ENCODE measurements at places on chromosomes 5 and 9.

- no peak for DNase-seq
These were observed 68.2 kb upstream of the NR4A3 start for GRCh38 chr9:99753436-99753835.

- no peak for DNase-seq
These were observed 90.6 kb downstream of the NLN start for GRCh38 chr5:65812648-65813047.

- DNase-seq, result no peak
These were observed 1.8 kb upstream of the STARD4 start for GRCh38 chr5:111514087-111514486.

DNA sequence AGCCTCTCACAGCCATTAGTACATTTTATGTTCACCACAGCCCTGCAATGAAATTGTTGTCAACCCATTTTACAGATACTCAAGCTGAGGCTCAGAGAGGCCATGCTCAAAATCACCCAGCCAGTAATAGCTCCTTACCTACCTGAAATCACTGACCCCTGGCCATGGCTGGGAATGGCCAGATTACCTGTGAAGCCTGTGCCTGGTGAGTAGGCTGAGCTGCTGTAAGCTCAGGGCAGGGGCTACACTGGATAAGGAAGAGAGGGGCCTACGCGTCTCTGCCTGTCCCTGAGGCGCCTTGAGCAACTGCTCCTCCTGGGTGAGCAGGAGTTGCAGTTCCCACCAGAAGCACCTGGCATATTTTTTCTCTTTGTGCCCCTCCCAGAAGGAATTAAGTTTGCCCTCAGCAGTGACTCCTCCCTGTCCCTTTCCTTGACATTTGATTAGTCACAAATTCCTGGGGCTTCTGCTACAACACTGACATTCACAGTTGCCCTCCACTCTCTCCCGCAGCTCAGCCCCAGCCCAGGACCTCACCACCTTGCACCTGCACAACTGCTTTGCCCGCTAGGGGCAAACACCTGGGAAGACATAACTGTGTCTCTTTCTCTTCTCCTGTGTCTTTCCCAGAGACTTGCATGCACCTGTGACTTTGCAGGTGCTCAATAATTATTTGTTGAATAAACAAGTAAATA, 5.7 kb downstream of the CLTB start:
- no peak for DNase-seq

DNA sequence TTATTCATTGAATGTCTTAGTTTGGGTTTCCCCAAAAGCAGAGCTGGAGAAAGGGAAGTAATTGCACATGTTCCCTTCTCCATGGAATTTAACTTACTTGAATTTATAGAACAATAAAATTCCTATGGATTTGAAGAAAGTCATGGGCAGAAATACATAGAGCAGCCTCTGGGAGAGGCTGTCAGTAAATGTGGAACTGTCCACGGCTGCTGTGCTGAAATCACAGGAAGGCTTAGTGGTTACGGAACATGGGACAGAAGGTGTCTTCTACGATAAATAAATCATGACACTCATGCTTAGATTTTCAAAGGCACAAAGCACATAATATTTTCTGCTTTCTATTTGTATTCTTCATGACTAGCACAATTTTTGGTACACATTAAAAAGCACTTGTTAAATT, 440.6 kb upstream of the IZUMO3 start:
- no peak for DNase-seq

DNA sequence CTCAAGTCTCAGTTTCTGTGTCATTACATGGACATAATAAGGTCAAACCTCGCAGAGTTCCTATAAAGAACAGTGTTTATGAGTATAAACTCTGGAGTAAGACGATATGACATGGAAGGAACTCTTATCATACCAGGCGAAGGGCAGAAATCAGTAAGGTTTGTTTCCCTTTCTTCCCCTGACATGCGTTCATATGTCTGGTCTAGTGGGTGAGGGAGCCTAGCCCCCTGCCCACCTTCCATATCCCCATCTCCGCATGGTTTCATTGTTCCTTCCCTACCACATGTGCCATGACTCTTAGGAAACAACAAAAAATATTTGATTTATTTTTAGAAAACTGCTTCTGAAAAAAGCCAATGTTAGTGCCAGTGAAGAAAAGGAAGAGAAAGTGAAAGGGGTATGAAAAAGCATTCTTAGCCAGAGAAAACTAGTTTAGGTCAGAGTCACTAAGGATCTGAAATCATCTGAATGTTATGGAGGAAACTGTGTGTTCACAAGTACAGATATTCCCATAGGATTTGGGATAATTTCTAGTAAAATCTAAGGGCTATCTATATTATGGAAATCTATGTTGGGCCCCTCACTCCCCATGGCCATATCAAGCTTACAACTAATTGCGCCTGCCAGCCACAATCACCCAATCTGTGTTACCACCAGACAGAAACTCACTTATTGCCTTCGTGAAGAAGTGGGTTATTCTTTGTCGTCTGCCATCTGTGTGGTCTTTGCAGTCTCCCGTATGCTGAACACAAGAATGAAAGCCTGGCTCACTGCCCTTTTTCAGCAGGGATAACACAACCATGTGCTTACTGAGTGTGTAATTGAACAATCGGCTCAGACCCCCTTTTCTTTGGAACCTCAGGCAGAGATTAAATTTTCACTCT, 19.9 kb upstream of the HMHB1 start:
- no peak for DNase-seq

DNA sequence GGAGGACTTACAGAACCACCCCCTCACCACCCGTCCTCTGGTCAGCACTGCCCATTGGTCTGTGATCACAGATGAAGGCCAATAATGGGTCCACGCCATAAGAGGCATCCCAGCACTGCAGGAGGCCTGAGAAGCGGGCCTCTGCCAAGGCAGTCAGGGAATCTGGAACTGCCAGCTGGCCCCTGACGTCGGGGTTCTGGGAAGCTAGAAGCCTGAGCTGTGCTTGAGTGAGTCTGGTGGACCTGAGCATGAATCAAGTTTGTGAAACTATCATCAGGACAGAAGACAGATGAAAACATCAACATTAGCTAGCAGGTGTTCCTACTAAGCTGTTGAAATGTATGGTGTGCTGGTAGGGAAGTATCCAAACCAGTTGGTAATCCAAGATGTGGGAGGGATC, 7.8 kb downstream of the ANGPTL2 start:
- no peak for DNase-seq

GRCh38 chr9:129138476-129139232, 27.4 kb downstream of the PTPA start:
- no peak for DNase-seq

DNA sequence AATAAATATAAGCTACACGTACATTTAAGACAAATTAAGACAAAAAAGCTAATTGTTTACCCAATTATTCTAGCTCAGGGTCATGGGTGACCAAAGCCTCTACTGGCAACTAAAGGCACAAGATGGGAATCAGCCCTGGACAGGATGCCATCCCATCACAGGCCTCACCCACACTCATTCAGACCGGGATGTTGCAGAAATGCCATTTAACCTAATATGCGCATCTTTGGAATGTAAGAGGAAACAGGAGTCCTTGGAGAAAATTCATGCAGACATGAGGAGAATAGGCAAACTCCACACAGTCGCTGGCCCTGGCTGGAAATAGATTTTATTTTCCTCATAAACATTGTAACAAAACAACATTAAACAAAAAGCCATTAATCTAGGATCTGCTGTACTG, 2003.8 kb upstream of the CDH9 start:
- no peak for DNase-seq

- no peak for DNase-seq
These were observed 117.8 kb downstream of the ERCC6L2 start for GRCh38 chr9:95993337-95993736.

DNA sequence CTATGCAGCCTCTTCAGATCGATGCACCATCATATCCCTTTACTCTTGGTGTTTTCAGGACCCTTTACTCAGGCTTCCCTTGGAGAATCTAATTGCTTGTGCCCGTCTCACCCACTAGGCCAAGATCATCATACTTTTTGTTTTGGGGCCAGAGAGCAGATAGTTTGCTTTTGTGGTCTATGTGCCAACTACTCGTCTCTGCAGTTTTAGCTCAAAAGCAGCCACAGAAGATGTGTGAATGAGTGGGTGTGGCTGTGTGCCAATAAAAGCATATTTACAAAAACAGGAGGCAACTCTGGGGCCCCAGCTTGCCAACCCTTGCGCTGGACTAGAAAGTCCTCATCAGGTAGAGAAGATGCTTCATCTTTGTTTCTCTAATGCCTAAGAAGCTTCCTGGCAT, 216.8 kb downstream of the SEMA5A start:
- no peak for DNase-seq

DNA sequence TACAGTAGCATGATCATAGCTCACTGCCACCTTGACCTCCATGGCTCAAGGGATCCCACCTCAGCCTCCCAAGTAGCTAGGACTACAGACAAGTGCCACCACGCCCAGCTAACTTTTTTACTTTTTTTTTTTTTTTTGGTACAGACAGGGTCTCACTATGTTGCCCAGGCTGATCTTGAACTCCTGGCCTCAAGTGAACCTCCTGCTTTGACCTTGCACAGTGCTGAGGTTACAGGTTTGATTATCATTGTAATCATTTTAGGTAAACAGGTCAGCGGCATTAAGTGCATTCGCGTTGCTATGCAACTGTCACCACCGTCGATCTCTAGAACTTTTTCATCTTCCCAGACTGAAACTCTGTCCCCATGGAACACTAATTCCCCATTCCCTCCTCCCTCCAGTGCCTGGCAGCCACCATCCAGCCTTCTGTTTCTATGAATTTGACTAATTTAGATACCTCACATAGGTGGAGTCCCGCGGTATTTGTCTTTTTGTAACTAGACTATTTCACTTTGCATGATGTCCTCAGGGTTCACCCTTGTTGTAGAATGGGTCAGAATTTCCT, 5.8 kb upstream of the CARD19 start:
- DNase-seq, result no peak

GRCh38 chr5:37849641-37850040, 9.8 kb upstream of the GDNF start:
- DNase-seq, result no peak

DNA sequence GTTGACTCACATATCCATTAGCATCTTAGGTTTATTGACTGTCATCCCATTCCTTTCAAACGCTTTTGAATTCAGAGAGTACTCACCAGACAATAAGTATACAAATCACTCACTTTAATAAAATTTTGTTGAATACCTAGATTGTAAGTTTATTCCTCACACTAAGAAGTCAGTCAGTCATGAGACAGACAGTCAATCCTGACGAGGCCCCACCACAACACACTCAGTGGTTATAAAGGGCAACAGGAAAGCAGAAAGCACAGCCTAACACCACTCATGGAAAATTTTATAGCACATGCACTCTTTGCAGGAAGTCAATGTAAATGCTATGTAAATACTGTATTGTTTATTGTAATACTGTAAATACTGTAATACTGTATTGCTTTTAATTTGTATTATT, 176.3 kb upstream of the PTGER4 start:
- DNase-seq, result peak; percentile 39

DNA sequence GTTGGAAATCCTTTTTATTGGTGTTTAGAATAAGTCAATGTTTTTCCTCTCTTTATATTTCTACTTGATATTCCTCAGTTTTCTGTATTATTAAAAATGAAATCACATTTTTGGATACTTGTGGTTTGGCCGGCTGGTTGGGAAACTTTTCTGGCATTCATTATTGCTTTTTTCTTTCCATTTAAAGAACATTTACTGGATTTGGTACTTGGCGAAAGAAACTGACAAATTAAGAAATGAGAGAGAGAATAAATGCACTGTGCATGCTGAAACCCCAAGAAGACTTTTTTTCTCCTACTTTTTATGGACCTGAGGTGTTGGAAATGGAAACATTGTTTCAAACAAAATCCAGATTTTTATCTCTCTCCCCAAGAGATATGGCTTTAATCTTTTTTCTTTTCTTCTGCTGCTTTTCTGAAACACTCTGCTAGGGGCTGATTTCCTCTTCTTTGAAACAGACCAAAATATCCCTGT, 128.4 kb downstream of the SNX18 start:
- DNase-seq, result no peak

DNA sequence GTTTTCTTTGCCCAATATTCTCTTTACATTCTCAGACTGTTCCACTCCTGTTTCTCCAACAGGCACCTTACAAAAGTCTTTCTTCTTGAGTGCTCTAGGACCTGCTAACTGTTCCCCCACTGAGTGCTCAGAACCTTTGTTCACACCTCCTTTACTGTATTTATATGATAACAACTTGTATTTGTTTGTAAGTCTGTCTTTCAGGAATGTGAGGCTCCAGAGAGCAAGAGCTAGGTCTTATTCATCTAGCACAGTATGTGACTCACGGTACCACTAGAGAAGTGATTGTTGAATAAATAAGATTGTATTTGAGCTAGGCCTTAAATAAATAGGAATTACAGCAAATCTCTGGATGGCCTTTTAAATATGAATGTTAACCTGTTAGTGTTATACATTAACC, 42.5 kb upstream of the MYOT start:
- DNase-seq, result no peak

DNA sequence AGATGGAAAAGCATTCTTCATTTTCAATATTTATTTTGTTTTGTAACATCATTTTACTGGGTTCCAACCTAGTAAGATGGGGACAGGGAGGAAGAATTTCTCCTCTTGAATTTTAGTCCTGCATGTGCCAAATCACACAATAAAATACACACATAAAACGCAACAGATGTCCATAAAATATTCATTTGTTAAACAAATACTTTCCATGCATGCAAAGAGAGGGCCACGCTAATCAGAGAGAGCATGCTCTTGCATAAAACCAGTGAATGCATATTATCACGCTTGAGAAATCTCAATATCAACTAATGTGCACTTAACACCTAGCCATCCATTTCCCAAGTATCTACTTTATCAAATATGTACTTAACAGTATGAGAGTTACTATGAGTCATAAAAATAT, 212.6 kb upstream of the TARS1 start:
- no peak for DNase-seq

DNA sequence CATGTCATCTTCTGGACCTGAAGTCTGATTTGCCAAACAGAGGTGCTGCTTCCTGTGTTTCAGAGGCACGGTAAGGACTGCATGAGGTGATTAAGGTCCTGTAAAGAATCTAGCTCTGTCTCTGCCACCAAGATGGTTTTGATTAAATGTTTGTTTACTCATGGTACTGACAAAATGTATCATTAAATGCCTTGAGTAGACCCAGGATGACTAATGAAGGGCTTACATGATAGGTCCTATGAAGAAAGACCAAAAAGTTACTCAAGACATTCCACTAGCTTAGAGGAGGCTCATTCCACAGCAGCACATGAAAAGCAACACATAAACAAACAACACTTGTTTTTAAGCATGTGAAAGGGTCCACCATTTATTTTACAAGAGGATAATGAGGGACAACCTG, 100.9 kb downstream of the BOD1 start:
- DNase-seq, result no peak

- no peak for DNase-seq
These were observed 5.2 kb upstream of the CEL start for GRCh38 chr9:133056533-133056932.

- no peak for DNase-seq
These were observed 33.8 kb downstream of the CHSY3 start for GRCh38 chr5:129938077-129938476.

- DNase-seq, result no peak
These were observed 21.8 kb downstream of the CSNK1A1 start for GRCh38 chr5:149529463-149529862.

- no peak for DNase-seq
These were observed 170.1 kb downstream of the SLF1 start for GRCh38 chr5:94788527-94788926.

- DNase-seq, result no peak
These were observed 15.7 kb upstream of the OR13C8 start for GRCh38 chr9:104553261-104553660.

Measured in inflammatory macrophage (primary cell).